Left renal pelvis (tissue), 4 donors: ENCODE measurements at places on chromosomes 16 and 17.

GRCh38 chr16:13041646-13042290 lies 140.4 kb downstream of the SHISA9 start:
- no peak for DNase-seq

DNA sequence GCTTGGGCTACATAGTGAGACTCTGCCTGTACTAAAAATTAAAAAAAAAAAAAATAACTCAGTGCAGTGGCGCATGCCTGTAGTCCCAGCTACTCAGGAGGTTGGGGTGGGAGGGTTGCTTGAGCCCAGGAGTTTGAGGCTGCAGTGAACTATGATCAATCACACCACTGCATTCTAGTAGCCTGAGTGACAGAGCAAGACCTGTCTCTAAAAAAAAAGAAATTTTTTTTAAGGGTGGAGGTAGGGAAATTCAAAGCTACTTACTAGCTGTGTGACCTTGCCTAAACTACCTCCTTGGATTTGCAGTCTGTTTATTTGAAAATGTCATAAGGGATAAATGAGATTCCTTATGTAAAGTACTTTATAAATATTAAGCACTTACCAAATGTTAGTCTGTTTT lies 3.4 kb upstream of the SMPD3 start:
- no peak for DNase-seq

GRCh38 chr17:59181481-59181880 lies 25.9 kb downstream of the PRR11 start:
- no peak for DNase-seq

DNA sequence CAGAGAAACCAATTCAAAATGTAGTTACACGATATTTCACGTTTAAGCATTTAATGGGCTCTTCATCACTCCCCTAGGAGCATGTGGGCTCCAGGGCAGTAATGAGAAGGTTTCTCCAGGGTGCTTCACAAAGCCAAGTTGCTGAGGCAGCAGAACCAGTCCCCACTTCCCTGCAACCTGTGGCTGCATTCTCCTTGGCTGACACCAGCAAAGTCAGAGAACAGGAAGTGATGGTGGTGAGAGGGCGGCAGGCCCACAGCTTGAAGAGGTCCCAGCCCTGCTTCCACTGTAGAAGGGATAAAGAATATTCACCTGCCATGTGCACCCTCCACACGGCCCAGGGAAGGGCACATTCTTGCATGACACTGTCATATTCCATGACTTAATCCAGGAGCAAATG lies 133.2 kb downstream of the CBLN1 start:
- no peak for DNase-seq

- DNase-seq, result no peak
These were observed 1.1 kb upstream of the KPNA2 start for GRCh38 chr17:68034452-68034776.

DNA sequence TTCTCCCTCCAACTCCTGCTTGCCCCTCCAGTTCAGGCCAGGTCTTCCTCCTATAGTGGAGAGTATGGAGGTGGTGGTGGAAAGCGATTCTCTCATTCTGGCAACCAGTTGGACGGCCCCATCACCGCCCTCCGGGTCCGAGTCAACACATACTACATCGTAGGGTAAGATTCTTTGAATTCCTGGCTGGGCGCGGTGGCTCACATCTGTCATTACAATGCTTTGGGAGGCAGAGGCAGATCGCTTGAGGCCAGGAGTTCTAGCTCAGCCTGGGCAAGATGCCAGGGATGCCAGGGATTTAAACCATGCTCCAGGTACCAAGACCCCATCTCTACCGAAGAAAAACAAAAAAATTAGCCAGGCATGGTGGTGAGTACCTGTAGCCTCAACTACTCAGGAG lies 1.4 kb downstream of the ZG16 start:
- DNase-seq, result no peak

- DNase-seq, result no peak
These were observed 28.5 kb downstream of the CYTH1 start for GRCh38 chr17:78753316-78754250.

- DNase-seq, result no peak
These were observed 1.1 kb upstream of the RASD1 start for GRCh38 chr17:17497065-17497844.

DNA sequence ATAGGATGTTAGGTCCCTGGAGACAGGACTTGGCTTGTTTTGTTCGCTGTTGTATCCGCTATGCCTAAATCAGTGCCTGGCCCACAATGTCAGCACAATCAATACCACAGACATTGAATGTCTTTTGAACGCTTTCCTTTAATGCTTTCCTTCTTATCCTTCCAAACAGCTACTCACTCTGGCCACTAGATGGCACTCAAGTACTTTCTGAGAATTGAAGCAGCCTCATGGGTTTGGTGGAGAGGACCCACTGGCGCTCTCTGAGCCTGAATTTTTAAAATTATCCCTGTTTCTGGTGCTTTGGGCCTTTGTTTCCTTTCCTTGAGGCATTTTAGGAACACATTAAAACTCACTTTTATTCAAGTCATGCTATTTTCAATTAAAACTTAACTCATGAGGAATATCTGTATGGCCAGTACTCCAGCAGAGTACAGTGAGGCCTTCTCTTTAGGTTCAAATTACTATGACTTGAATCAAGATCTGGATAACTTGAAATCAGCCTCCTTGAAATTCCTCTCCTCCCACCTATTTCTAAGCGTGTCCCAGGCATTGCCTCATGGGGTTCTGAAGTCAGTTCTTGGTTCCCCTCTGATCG lies 3.2 kb upstream of the NLRP1 start:
- DNase-seq, result peak; percentile 62

DNA sequence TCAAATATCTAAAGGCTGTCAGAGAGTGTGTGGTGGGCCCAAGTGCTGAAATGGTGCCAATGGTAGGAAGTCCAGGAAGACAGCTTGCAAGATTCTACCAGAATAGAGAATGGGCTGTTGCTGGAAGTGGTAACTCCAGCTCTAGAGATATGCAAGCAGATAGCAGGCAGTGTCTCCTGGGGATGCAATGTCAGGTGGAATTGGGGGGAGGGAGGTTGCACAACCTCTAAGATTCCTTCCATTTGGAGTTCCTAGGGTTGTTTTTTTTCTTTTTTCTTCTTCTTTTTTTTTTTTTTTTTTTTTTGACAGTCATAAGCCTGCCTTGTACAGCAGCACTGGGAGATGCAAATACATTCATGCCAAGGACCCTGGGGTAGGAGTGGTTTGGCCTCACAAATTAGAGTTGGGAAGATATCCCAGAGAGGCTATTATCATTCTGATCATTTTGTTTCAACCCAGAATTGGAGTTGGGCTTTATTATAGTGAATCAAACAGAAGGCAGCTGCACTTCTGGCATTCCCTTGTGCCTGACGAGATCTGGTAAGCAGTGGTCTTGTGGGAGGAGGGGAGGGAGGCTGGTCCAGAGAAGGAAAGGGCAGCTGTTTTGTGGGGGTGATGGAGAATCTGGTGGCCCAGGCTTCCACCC lies 51.1 kb downstream of the SLC6A2 start:
- no peak for DNase-seq

GRCh38 chr16:4594433-4595410 lies 20.0 kb downstream of the UBALD1 start:
- no peak for DNase-seq

DNA sequence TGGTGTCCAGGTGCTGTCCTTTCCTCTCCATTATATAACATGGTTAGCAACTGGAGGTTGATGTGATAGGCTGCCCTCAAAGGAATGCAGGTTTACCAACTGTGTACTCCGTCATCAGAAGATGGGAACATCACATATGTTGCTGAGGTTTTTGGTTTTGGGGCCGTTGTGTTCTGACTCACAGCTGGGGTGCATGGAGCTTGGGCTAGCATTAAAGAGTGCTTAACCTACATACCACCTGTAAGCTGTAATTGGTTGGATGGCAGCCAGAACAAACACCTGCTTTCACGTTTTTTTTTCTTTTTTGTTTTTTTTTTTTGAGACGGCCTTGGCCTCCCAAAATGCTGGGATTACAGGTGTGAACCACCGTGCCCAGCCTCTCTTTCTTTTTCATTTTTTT lies 20.9 kb downstream of the TMEM11 start:
- DNase-seq, result no peak

- DNase-seq, result no peak
These were observed 13.7 kb upstream of the COL1A1 start for GRCh38 chr17:50214976-50215760.

DNA sequence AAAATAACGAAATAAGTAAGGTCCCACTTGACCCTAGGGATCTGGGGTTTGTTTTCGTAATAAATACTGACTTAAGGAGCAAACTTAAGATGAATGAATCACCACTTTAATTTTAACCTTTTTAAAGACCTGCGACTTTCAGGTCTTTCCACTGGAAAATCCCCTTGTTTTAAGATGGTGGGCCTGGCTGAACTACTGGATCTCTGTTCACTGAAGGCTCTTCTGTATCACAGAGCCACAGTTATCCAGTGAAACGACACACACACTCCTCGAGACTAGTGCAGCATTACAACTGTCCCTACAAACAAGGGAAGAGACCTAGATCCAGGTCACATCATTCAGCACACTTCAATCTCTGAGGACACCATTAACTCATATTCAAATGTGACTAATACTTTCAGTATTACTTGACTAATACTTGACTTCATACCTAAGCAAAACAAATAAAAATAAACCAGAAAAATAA lies 299.0 kb downstream of the CEP112 start:
- no peak for DNase-seq

- DNase-seq, result no peak
These were observed 92.7 kb downstream of the MYH11 start for GRCh38 chr16:15764112-15764511.

DNA sequence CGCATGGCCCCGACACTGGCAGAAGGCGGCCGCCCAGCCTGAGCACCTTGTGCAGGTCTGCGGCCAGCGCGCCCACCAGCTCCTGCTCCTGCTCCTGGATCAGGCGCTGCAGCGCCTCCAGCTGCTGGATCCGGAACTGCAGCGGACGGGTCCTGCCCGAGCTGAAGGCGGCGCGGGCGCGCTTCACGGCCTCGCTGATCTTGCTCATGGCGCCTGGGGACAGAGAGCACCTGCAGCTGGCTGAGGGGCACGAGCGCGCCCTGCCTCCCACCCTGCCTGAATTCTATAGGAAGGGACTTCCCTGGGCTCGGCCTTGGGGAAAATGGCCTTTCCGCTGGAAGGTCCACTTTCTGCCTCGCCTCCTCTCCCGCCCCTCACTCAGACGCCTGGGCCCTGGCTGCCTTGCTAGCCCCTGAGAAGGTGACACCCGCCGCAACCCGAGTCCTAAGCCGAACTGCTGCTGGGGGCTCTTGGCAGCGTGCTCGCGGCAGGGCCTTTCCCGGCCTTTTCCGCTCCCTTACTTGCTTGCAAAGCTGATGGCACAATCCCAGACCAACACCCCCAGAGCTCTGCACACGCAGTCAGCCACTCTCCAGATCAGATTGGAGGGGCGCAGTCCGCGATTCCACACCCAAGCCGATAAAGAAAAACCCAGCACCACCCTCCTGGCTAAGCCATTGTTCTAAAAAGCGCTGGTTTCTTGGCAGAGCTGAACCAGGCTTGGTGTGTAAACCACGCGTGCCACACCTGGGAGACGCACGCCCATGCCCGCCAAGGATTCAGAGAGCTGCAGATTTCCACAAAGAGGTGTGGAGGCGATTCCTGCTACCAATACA lies 3.0 kb downstream of the ALDH3A1 start:
- DNase-seq, result peak; percentile 84

DNA sequence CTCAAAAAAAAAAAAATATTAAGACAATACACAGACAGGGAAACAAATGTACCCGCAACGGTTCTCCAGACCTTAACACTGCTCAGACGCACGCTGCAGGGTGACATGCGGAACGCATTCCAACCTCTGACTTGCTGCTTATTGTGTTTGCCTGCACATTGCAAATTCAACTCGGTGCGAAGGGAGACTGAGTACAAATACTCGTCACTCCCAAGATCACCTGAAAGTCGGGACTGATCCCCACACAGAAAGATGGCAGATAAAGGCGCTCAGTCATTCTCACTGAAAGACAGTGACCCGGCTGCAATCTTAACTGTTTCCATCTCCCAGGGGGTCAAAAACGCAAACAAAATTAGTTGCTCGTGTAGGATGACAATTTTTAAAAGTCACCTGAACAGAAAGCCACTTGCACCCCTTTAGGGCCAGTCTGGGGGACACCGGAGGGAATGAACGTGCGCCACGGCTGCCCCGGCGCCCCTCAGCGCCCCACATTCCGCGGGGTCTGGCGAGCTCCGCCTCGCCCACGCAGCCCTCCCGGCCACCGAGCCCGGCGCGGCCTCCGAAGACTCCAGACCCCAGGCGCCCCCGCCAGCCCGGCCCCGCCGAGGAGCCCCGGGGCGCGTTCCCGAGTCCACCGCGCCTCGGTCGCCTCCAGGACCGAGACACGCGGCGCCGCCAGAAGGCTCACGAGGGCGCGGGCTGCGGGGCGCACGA lies 589 bp downstream of the CLCN7 start:
- DNase-seq, result no peak

- DNase-seq, result no peak
These were observed 8.2 kb downstream of the CAVIN1 start for GRCh38 chr17:42414704-42415409.

- DNase-seq, result no peak
These were observed 182.9 kb downstream of the SHISA9 start for GRCh38 chr16:13084331-13084730.

DNA sequence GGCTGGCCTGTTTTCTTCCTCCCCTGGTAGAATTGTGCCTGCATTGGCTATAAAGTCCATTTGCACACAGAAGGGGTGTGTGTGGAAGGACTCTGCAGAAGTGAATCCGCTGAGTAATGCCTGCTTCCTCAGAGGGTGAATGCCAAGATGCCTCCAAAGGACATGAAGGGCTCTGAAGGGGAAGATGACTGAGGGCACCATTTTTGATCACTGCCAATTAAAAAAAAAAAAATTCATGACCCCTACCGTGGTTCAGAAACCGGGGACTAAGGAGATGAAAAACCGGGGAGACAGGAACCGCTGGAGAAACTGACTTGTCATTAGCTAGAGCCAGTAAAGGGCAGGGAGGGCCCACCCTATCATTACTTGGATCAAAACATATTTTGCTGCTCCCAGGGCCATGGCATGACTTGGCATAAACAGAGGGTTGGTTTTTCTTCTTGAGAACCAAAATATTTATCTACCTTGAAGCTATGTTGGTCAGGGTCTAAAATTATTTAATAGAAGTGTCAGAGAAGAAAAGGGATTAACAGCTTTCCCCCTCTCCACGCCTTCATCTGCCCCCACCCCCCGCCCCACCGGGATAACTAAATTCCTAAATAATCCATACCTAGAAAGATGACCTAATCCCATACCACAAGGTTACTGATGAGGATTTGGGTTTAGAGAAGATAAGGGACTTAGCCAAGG lies 3.6 kb upstream of the USP7 start:
- no peak for DNase-seq

DNA sequence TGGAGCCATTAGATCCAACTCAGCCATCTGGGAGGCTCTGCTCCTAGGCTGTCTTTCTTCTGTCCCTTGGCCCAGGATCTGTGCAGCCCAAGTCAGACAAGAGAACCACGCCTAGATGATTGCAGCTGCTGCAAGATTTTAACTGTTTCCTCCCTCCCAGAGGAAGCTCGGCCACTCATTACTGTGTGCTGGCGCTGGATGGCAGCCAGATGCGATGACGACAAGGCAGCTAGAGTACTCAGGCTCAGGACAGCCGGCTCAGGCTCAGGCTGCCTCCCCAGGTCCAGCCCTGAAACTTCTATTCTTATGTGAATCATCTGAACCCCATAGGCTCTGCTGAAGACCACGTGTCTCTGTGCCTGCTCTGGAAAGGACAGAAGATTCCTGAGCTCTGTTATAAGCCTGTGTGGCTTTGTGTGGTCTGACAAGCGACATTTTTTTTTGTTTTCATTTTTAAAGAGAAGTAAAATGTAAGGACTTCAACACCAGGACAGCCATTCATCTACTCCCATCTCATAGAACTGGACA lies 32.1 kb upstream of the FBXW10B start:
- peak; percentile 90 for DNase-seq

- DNase-seq, result no peak
These were observed 251.7 kb downstream of the ZFHX3 start for GRCh38 chr16:72796222-72796621.
